ENCODE measurements at places on chromosomes 6 and 20. TPM values are rescaled to one million over a fixed set of nuclear protein-coding genes. Genes with fewer than 3 reads are reported as not detected.

GRCh38 chr6:63476302-63476701 is 96.0 kb upstream of the LOC128125822 start:
- DNase-seq = no peak

- no peak for DNase-seq
Observed at GRCh38 chr6:138987080-138987642, 892 bp downstream of the REPS1 start.

DNA sequence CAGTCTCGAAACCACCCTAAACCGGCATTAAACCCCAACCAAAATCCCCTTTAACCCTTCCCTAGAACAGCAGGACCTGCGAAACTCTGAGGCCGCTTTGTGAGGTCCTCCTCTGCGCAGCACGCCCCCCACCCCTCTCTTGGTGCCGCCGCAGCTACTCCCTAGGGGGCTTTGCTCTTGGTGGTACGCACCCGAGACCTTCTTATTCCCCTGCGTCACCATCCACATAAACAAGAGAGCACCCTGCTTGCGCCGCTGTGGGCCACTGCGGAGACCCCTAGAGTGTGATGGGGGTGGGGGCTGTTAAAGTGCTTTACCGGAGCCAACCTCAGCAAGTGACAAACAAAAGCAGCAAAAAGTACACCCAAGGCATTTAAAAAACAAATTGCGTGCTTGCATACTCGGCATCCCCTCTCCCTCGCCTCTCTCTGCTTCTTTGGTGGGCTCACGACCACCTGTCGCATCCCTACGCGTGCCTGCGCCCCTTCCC is 502 bp upstream of the GNAS start:
- DNase-seq = no peak

- peak; percentile 78 for DNase-seq
Observed at GRCh38 chr6:53065266-53066076, at the start of gene FBXO9. FBXO9 (plus strand) TSS chr6:53065404; CDS start chr6:53065790, 386 bp downstream.

GRCh38 chr6:115896538-115897129 is 164.1 kb downstream of the FRK start:
- DNase-seq = no peak

DNA sequence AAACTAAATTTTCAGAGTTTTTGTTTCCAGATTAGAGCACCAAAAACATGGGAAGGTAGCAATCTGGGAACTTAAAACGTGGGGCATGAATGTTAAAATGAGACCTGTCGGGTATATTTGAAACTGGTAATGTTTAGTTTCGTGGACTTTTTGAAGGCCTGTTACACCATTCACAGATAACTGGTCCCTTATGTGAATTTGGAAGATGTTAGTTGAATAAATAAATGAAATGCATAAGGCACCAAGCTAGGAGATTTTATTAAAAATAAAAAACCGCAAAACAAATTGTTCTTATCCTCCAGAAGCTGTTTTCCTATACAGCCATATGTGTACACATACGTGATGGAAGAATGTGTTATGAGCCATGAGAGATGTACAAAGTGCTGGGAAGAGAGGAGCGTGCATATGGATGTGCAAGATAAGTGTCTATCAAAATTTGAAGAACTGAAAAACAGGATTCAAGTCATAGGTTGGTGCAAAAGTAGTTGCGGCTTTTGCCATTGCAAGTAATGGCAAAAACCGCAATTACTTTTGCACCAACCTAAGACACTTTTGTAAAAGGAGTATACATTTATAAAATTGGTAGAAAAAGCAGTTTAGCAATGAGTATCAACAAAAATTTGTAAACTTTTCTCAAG is 700 bp upstream of the MCUR1 start:
- no peak for DNase-seq

DNA sequence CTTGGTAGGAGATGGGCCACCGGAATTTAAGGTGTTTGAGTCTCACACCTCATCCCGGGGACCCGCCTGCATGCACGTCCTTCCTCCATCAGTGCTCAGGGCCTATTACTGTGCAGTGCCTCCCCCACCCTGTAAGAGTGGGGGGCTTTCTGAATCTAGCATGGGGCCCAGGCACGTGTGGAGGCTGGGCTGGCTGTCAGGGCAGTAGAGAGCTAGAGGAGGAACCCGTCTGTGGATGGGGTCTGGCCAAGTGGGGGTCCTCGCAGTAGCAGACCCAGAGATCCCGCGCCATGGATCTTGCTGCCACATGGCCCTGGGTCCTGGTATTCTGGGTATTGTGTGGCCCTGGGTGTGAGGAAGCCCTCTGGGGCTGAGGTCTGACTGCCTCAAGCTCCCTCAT is 42.9 kb downstream of the SRC start:
- DNase-seq = no peak

DNA sequence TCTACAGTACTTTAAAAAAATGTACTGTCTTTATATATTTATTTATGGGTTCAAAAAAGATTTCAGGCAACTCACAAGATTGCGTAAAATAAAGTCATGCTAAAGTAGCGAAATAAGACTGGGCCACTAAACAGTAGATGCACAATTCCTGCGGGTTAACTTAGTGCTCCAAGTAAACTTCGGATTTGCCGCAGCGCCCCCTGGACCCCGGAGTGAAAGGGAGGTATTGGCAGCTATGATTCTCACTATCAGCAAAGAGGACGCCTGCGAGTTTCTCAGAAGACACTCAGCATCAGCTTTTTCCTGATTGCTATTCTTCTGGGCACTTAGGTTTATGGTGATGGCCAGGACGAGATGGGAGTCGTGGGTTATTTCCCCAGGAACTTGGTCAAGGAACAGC is 1.4 kb downstream of the OTOR start:
- DNase-seq = no peak

DNA sequence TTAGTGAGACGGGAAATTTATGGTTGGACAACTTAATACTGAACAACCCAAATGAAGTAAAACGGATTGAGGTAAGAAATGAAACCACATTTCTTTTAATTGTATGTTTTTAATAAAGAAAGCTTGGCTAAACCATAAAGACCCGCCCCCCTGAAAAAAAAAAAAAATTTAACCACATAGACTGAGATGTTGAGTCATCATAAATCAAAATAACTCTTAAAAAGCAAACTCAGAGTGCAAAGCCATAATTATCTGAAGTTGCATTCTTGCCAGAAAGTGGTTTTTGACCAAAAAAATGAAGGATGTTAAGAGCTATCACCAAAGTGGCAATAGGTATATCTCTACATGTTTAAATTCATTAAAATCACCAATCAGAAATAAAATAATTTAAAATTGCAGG is 101.8 kb upstream of the COL21A1 start:
- DNase-seq = no peak

- peak; percentile 68 for DNase-seq
Observed at GRCh38 chr20:38893565-38894090, 32.6 kb upstream of the FAM83D start.

DNA sequence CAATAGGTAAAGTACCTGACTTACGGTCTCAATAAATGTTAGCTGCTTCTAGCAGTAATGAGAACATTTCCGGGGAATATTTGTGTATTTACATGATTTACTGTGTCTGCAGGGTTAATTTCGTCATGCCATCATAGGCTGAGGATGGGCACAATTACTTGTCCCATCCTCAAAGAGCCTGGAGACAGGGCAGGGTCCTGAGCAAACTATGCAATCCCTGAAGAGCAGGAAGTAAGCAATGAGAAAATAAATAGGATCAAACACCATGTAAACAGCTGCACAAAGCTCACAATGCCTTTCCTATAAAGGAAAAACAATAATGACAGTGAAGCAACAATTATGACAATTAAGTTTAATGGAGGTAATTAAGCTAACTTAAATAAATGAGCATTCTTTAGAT is 114.6 kb upstream of the FOXQ1 start:
- DNase-seq = no peak

DNA sequence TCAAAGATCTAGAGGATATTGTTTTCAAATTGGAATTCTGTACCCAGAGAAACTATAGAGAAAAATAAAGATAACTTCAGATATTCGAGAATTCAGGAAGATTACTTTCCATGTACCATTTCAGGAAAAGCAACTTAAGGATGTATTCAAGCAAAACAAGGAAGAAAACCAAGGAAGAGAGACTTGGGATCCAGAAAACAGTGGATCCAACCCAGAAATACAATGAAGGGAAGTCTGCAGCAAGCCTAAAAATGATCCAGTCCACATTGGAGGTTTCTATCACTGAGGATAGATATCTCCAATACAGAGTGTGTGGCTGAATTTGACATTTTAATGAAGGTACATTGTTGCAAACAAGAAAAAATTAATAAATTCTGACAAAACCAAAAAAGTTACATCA is 201.0 kb downstream of the EYA2 start:
- DNase-seq = no peak

Gene TBC1D32
- 8.3 TPM for total RNA-seq

Gene IL17A
- not detected for total RNA-seq

Gene TP53RK
- 11.1 TPM for total RNA-seq

Gene RCAN2
- 3.6 TPM for total RNA-seq

Gene KHDC1
- 0.69 TPM for total RNA-seq
